ENCODE measurements at places on chromosomes 7 and 10. TPM values are rescaled to one million over a fixed set of nuclear protein-coding genes. Genes with fewer than 3 reads are reported as not detected.

DNA sequence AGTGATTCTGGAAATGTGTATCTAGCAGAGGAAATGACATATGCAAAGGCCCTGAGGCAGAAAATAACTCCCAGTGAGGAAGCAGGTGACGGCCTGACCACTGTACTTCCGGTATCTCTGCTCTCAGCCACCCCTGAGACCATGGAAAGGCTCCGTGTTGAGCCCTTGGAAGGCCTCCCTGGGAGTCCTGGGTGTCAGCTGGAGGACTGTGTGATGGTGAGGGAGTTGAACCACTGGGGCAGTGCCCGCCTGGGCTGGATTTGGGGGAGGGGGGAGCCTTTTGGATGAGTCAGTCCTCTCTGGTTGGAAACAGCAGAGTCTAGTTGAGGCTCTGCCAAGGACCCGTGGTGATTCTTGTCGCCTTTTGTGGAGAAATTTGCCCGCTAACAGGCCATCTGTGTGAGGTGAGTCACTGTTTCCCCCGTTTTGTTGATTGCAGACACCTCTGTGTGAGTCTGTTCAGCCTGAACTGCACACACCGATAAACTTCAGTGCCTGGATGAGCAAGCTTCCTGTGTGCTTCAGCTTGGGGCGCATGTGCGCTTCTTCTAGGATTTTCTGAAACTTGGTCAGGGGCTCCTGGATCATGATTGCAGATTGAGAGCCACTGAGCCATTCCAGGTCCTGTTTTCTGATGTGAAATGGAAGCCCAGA is 98.6 kb downstream of the GRK5 start:
- H3K27ac ChIP-seq: no peak overlapping the region
- H3K4me3 ChIP-seq: no peak overlapping the region
- no peaks in the 10 kb centered on the region for H3K27me3 ChIP-seq
- peaks cover 23% of the 10 kb centered on the region for H3K4me1 ChIP-seq
- H3K36me3 ChIP-seq: no peaks in the 10 kb centered on the region
- no peak for DNase-seq

- H3K36me3 ChIP-seq: no peaks in the 10 kb centered on the region
- H3K4me3 ChIP-seq: no peak overlapping the region
- H3K4me1 ChIP-seq: peaks cover 9% of the 10 kb centered on the region
- no peak overlapping the region for H3K27ac ChIP-seq
These were observed 93.4 kb downstream of the DOCK4 start for GRCh38 chr7:112112822-112113255.

DNA sequence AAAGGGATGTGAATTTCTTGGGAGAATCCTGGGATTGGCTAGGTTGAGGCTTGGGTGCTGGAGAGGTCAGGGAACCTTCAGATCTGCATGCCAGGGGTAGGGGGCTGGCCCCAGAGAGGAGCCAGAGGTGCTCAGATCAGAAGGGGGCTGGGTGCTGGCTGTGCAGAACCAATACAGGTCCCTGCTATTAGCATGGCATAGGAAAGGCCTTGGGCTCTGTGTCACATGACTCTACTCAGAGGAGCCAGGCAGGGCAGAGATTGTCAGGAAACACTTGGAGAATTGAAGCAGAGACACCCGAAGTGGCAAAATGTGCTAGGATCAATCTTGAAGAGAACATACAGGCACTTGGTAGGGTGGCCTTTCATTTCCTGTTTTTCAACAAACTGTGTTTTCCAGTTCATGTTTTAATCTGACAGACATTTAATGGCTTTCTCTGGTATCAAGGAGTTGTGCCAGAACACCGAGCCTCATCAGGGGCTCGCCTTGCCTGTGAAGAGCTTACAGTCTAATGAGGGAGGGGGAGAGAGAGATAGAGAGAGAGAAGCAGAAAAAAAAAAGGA is 498.9 kb downstream of the RPS24 start:
- H3K4me1 ChIP-seq: peaks cover 16% of the 10 kb centered on the region
- no peak for DNase-seq
- no peak overlapping the region for H3K27ac ChIP-seq
- H3K27me3 ChIP-seq: no peaks in the 10 kb centered on the region
- no peaks in the 10 kb centered on the region for H3K36me3 ChIP-seq

DNA sequence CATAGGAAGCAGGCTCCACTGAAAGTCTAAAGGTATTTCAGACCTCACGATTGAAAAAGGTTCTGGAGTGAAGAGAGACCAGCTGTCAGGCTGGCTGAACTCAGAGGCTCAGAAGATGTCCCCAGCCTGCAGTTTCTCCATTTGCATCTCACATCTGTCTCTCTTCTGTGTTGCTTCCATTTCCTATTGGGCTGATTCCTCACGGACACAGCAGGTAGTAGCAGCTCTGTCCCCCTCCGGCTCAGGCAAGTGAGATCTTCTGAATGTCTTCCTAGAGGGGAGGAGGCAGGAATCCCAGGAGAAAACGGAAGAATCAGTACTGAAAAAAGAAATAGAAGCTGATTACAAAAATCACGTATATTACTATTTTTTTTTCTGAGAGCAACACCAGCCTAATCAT is 274.1 kb upstream of the COBL start:
- no peaks in the 10 kb centered on the region for H3K4me1 ChIP-seq
- no peaks in the 10 kb centered on the region for H3K27me3 ChIP-seq
- no peak overlapping the region for H3K4me3 ChIP-seq
- H3K27ac ChIP-seq: no peak overlapping the region
- no peaks in the 10 kb centered on the region for H3K36me3 ChIP-seq

GRCh38 chr10:97810446-97810845 is 38.6 kb upstream of the SFRP5 start:
- no peaks in the 10 kb centered on the region for H3K4me1 ChIP-seq
- H3K27ac ChIP-seq: no peak overlapping the region
- no peaks in the 10 kb centered on the region for H3K27me3 ChIP-seq
- DNase-seq: no peak

GRCh38 chr10:50593523-50594376 is 30.0 kb downstream of the SGMS1 start:
- H3K4me1 ChIP-seq: peaks cover 26% of the 10 kb centered on the region
- H3K27ac ChIP-seq: no peak overlapping the region
- peaks cover 9% of the 10 kb centered on the region for H3K36me3 ChIP-seq
- DNase-seq: no peak
- H3K27me3 ChIP-seq: no peaks in the 10 kb centered on the region
- H3K4me3 ChIP-seq: no peak overlapping the region

DNA sequence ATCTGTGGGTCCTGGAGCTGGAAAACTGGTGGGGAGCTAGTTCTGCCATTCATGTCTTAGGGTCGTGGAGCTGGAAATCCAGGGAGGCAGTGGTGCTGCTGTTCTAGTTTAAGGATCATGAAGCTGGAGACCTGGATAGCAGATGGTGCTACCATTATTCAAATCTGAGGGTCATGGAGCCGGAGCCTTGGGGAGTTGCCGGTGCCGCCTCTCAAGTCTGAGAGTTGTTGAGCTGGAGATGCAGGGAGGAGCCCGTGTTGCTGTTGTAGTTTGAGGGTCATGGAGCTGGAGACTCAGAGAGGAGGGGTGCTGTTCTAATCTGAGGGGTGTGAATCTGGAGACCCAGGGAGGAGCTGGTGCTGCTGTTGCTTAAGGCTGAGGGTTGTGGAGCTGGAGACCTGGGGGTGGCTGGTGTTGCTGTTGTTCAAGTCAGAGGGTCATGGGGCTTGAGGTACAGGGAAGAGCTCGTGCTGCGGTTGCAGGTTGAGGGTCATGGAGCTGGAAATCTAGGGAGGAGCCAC is 86.0 kb upstream of the ZNF479 start:
- no peak overlapping the region for H3K4me3 ChIP-seq
- H3K27me3 ChIP-seq: no peaks in the 10 kb centered on the region
- H3K36me3 ChIP-seq: no peaks in the 10 kb centered on the region
- no peak overlapping the region for H3K27ac ChIP-seq
- DNase-seq: no peak

Gene C7orf57
- total RNA-seq: not detected

Gene FAM185A
- 5.0 TPM for total RNA-seq

Gene LRMDA
- total RNA-seq: 16.1 TPM

Data from pancreas (tissue), 10 donors.